ENCODE measurements at places on chromosomes 3 and 15.

DNA sequence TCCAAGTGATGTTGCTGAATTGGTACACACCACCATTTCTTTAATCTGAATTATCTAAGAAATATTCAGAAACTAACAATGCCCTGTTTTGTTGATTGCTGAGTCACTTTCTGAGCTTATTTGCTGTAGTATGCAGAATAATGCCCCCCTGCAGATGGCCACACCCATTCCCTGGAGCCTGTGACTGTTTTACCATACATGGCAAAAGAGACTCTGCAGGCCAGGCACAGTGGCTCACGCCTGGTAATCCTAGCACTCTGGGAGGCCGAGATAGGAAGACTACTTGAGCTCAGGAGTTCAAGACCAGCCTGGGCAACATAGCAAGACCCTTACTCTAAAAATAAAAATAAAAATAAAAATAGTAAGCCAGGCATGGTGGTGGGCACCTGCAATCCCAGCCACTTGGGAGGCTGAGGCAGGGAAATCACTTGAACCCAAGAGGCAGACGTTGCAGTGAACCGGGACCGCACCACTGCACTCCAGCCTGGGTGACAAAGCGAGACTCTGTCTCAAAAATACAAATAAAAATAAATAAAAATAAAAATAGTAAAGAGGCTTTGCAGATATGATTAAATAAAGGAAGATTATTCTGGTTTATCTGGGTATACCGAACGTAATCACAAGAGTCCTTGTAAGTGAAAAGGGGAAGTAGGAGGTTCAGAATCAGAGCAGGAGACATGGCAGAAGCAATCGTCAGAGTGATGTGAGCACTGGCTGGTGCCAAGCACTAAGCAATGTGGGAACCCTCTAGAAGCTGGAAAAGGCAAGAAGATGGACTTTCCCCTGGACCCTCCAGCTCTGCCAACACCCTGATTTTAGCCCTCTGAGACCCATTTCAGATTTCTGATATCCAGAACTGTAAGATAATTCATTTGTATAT, 19.0 kb downstream of the PCYT1A start:
- DNase-seq = no peak

- DNase-seq = no peak
Observed at GRCh38 chr15:40435710-40436089, 5.1 kb upstream of the BAHD1 start.

DNA sequence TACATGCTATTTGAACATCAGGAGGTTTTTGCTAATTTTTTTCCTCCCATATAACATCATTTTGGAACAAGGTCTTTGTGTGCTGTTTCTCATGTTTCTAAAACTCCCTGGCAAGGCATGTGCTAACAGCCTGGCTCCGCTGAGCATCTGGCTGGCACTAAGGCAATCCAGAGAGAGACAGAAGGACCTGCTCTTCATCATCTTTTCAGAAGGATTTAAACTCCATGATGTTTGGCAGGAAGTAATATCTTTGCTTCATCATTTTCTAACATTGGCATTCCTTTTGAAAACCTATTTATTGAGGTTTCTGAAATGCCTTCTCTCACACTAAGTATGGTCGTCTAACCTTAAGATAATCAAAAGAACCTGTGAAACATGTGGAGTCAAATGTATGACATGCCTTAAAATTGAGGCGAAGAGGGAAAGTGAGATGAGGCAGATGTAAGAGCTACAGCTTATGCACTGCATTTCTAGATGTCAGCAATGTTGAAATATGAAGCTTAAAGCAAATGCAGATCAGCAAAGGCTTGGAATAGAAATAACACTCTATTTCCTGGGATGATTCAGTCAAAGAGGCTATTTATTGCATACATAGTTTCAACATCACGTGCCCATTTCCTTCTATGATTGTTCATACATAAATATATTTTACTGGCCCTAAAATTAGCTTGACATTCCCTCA, 592.0 kb downstream of the ZNF385D start:
- DNase-seq = no peak

- no peak for DNase-seq
Observed at GRCh38 chr3:63580151-63580550, 72.3 kb upstream of the SNTN start.

- DNase-seq = no peak
Observed at GRCh38 chr3:191961022-191961421, 500.1 kb downstream of the PYDC2 start.

DNA sequence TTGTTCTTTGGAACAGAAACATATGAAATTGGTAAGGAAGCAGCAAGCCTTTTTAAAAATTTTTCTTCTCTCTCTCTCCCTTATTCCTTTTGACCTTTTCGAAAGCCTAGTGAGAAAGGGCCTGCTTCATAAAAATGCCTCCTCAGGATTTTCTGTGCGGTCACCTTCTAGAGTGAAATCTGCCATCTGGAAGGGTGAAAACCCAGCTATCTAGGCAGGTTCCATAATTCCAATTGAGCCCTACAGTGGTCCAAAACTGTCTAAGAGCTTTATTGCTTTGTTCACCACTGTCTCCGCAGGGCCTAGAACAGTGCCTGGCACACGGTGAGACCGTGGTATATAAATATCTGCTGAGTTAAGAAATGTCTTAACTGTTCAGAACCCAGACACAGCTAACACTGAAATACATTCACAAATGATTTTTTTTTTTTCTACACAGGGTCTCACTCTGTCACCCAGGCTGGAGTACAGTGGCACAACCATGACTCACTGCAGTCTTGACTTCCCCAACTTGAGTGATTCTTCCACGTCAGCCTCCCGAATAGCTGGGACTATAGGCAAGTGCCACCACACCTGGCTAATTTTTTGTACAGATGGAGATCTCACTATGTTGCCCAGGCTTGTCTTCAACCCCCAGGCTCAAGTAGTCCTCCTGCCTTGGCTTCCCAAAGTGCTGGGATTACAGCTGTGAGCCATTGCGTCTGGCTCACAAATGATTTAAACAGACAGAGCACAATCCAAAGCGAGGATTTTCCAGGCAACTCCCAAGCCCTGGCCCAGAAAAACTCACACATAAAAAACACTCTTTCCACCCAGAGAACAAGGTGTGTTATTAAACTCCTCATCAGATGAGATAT, 64.4 kb downstream of the FRMD4B start:
- no peak for DNase-seq

DNA sequence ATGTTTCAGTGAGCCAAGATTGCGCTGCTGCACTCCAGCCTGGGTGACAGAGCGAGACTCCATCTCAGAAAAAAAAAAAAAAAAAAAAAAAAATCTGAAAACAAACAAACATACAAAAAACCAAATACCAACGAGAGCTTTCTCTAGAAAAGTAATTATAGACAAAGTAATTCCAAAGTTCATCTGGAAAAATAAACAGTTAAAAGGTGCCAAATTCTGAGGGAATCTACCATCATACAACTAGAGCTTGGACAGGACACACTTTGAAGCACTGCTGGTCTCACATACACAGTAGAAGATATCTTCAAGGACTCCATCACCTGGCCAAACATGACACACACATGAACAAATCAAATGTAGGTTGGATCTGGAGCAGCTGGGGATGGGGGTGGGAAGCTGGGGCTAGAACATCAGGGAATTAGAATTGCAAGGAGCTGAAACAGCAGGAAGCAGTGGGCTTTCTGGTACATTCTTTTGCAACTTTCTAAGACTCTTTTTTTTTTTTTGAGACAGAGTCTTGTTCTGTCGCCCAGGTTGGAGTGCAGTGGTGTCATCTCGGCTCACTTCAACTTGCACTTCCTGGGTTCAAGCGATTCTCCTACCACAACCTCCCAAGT, 41.1 kb upstream of the CTSH start:
- no peak for DNase-seq

- no peak for DNase-seq
Observed at GRCh38 chr3:13150624-13151023, 77.4 kb upstream of the IQSEC1 start.

DNA sequence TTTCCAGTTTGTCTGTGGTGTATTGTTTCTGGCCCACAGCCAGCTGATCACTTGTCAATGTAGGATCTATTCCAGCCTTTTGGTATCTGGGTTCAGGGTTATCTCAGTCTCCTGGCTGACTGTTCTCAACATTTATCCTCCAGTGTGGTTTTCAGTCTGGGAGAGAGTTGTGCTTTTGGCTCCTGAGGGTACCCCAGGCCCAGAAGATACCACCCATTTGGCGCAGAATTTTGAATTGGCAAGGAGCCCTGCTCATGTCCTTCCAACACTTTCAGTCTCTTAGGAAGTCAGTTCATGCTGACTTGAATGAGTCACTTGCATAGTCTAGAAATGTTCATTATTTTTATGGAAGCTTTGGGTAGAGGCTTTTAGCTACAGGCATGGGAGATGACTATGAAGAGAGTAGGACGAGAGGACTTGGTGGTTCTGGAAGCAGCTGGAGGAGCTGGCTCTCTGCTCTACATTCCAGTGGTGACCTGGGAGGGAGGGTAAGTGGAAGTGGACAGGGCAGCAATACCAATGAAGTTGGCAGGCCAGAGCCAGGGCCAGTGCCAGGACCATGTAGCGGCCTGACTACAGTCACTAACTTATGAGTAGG, 7.2 kb downstream of the POLR2H start:
- no peak for DNase-seq

DNA sequence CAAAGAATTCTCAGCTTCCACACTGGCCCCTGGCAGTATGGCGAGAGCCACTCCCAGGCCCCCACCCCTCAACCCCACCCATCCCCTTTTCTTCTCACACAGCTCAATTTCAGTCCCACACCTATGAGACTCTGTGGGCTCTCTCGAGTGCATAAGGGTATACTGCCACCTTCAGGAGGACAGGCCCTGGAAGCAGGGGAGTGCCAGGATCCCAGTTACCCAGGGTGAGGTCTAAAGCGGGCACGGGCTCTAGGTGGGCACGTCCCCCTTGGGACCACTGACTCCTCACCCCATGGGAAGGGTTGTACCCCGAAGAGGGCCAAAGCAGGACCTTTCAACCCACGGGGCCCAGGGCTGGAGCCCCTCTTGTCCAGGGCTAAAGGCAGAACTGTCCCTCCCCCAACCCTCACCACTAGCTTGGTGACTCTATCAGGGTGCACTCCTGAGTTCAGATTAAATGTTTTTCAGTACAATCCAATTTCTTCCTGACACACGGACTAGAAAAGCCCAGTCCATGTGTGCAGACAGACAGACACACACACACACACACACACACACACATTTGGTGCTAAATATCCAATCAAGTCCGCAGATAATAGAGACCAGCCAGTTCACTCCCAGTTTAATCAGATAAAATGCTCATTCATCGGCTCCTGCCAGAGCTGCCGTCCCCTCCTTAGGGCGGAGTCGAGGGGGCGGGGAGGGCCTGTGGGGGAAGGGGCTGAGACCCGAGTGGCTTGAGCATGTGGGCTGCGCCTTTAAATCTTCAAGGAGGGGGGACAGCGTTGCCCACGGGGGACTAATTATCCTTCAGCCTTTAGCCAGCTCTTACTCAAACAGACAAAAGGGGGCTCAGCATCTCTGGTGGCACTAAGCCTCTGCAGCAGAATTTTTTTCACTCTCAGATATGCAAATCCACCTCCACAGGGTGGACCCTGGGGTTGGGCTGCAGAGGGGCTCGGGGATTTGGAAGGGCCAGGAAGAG, 59.3 kb downstream of the CYP11A1 start:
- no peak for DNase-seq

DNA sequence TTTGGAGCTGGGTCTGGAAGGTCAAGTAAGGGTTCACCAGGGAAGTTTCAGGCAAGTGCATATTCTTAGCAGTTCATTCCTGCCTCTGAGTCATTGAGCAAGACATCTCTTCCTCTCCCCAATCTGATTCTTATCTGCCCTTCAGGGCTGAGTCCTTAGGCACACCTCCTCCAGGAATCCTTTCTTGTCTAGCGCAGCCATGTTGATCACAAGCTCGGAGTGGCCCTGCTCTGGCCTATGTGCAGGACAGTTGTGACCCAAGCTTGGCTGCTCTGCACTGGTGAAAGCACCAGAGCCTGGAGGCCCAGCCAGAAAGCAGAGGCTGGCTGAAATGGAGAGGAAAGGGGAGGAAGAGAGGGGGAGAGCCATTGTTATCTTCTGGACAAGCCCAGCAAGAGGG, 30.9 kb upstream of the MRPS22 start:
- no peak for DNase-seq

- no peak for DNase-seq
Observed at GRCh38 chr15:42775416-42775815, 38.5 kb upstream of the CDAN1 start.

GRCh38 chr3:126554560-126555525, 3.9 kb downstream of the C3orf22 start:
- no peak for DNase-seq

GRCh38 chr15:34023907-34024306, 15.1 kb downstream of the AVEN start:
- DNase-seq = no peak

- DNase-seq = no peak
Observed at GRCh38 chr3:157464321-157464720, 27.7 kb downstream of the PTX3 start.

DNA sequence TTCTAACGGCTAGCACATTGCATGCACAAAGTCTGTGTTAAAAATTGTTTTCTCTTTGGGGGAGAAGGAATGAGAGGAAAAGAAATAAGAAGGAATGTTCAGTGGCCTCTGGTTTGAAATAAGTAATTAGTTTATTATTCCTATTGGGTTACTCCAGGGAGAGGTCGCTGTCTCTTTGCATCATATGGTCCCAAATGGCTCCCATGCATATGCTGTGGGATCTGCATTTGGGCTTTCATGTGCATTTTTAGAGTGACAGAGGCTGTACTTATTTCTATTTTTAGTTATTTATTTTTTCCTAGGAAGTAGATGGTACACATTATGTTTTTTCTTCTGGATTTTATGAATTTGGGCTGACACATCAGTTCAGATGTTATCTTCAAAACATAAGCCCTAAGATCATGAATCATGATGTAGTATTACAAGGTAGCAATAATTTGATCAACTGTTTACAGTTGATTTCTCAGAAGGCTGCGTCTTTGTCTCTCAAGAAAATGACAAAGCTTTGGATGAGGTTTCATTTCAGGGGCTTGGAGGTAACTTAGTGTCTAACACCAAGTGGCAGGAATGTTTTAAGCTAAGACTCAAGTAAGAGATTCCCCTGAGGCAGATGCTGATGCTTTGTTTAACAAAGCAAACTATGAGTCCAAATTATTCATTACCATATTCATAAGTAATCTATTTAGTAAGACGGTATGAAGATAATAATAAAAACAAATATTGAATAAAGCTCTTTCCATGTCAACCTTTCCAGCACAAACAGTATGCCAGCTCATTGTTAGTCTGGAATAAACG, 247.7 kb downstream of the NSUN3 start:
- DNase-seq = no peak

- no peak for DNase-seq
Observed at GRCh38 chr3:16883723-16884083, 1.1 kb upstream of the PLCL2 start.

GRCh38 chr15:39360452-39360851, 220.4 kb upstream of the THBS1 start:
- DNase-seq = no peak

- no peak for DNase-seq
Observed at GRCh38 chr3:59734061-59734460, 684.2 kb upstream of the CFAP20DC start.

DNA sequence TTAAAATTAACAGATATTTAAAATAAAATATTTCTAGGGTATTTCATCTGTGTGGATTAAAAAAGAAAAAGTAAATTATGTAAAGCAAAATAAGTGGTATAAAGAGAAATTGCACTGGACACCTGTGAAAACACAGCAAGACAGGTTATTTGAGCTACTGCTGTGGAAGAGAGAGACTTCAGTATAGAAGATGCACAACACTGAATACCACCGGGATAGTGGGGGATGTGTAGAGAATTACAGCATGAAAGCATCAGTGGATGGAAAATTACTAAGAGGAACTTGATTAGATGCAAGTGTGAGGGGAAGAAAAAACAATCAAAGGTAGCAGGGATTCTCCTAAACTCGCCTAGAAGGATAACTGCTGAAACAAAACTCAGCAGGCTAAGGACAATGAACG, 1242.5 kb upstream of the GBE1 start:
- DNase-seq = no peak

GRCh38 chr3:56629451-56629850, 53.6 kb downstream of the TASOR start:
- DNase-seq = no peak

All from activated CD8-positive, alpha-beta memory T cell treated with anti-CD3 and anti-CD28 coated beads, Interleukin-2, amount 50 U/mL, for 4 hours (primary cell).